Psoas muscle (tissue), 8 donors: ENCODE measurements at places on chromosomes 3 and 15. TPM values are rescaled to one million over a fixed set of nuclear protein-coding genes. Genes with fewer than 3 reads are reported as not detected.

CAMKV gene
- not detected for total RNA-seq

DNA sequence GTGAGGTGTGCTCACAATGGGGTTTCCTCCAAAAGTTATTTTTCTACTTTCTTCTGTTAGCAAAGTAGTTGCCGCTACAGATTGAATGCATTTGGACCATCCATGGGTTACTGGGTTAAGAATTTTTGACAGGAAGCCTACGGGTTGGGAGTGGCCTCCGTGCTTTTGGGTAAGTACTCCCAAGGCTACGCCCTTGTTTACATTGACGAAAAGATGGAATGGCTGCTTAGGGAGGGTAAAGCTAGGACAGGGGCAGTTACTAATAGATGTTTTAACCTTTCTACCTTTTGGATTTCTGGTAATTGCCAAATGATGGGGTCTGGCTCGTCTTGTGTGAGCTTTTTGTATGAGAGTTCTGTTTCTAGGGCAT, 20.4 kb upstream of the ATG7 start:
- no peak for DNase-seq

GRCh38 chr3:5874931-5875341, 687.4 kb downstream of the EDEM1 start:
- DNase-seq = no peak

RTP3 gene
- total RNA-seq = not detected

DNA sequence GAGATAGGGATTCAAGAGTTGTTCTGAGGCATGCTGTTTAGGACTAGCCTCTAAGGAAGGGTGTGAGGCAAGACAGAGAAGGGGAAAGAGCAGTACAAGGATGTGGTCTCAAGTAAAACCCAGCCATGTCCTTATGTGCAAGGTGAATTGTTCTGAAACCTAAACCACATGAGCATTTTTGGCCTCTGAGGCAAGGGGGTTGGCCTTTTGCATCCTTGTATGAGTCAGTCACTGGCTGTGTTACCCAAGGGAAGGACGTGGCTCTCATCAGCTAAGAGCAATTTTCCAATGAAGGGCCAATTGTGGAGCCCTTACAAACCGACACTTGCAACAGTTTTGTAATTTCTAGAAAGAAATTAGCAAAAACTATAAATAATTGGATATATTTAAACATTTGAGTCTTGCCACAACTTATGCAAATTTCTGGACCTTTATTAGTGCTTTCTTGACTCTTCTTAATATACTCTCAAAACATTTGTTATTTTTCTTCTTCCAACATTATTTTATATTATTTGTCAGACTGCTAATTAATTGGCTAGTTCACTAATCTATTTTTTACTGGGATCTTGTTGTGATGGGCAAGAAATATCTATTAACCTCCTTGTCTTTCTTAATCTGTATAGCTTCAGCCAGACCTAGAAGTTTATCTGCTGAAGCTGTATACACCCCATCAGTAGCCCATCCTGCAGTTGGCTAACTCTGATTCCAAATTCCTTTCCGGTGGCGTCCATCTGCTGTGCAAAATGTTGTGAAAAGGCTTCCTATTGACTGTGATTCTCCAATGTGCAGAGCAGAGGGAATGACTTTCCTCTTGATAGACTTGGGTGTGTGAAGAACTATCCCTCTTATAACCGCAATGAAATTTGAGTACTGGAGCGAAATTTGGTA, 97.7 kb upstream of the P2RY1 start:
- no peak for DNase-seq
